ENCODE measurements at places on chromosomes 6 and 20.

- DNase-seq = no peak
Measured at GRCh38 chr20:17437251-17437650, 93.9 kb downstream of the BFSP1 start.

DNA sequence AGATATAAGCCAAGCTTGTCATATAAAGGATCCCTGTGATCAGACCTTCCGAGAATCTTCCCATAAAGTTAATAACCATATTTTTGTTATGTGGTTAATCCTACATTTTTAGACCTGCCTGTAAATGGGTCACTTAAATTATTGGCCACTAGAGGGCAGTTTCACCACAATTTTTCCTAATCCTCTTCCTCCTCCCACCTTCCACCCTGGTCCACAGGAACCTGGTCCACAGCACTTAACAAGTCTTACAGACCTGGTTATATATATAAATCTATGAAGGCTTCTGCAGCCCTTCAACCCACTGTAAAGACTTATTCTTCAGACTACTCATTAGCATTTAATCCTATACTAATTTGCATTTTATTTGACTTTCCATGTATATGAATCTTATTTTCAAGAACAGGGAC is 28.3 kb downstream of the MRS2 start:
- no peak for DNase-seq

- no peak for DNase-seq
Measured at GRCh38 chr6:28824793-28825731, 98.7 kb downstream of the TRIM27 start.

DNA sequence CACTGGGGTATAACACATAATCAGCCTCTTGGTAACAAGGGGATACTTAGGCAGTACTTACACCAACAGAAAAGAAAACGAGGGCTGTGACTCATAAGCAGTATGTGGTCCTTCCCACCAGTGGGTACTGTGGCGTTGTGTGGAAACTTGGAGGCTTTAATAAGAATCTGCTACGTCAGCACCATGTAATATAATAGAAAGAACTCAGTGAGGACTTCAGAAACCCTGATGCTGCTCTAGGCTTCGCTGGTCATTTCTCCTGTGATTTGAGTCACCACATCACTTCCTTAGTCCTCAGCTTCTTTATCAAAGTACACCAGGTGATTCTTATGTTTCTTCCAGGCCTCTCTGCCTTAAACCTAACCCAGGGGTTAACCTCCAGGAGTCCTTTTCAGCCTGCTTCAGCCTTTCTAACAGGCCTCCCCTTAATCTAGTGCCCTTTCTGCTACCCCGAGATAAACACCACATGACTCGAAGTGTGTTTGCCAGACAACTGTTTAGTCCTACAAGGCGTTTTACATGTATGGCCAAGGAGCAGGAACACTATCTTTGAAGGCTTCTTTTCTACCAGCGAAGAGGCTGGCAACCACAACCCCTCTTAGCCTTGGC is 68.5 kb downstream of the FYN start:
- no peak for DNase-seq

DNA sequence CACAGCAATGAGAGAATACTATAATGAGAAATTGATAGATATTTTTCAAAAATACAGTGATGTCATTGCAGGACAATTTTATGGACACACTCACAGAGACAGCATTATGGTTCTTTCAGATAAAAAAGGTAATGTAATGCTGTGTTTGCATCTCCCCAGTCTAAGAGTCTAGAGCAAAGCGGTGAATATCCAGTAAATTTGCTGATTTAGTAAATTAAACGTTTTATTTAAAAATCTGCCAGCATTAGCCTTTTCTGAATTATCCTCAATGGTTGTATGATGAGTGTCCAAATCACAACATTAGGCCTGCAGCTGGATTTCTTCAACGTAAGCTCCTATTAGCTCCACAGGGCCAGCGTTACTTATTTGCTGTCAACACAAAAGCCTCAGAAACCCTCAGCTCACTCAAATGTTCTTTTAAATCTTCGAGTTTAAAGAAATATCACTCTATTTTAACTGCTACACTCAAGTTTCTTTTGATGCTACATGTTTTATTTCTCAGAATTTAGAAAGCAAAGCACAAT is 16.0 kb downstream of the SMPDL3A start:
- no peak for DNase-seq
